ENCODE measurements at places on chromosomes 13 and 19. TPM values are rescaled to one million over a fixed set of nuclear protein-coding genes. Genes with fewer than 3 reads are reported as not detected.

The ZNF264 gene
- 23.1 TPM for total RNA-seq

GRCh38 chr19:9494096-9494495, 4.3 kb downstream of the ZNF560 start:
- no peak for DNase-seq

DNA sequence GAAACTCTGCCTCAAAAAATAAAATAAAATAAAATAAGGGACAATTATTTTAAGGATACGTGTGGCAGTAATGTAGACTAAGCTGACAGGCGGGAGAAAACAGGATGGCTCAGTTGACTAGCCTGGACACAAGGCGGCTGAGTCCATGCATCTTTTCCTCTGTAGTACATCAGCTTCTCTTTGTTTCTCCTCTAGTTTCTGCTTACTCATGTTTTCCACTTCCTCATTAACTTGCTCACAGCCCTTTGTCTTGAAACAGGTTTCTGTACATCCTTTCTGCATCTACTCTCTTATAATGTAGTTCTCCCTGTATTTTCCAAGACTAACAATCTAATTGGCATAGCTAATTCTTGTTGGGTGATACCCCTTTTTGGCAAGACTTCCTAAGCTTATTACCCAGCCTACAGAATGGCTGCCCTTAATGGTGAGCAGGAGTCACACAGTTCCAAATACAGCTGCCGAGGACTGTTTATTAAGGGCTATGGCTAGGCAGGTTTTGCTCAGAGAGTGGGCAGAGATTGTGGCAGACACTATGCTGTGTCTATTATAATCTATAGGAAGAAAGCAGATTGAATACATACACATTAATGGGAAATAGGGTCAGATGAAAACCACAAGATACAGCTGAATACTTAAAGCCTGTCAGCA, 58.7 kb upstream of the KLF5 start:
- DNase-seq = peak; percentile 74

DNA sequence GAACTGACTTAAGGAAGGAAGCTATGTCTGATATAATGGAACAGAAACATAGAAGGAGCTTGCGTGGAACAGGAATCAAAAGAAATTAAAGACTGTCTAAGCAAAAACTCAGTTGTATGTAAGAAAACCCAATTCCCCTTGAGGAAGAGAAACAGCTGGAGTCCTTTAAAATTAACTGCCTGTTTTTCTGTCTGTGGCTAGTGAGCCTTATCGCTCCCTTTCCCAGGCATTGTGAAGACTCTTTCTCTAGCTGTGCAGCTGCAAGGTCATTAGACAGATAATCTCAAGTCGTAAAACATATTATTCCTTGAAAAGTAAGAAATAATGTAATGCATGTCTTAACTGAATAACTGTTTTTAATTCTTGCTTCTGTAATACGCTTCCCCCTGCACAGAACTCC, 39.7 kb upstream of the IGSF23 start:
- DNase-seq = no peak

- no peak for DNase-seq
Observed at GRCh38 chr13:44012910-44013757, 133.4 kb downstream of the LACC1 start.

Measured in dermis microvascular lymphatic vessel endothelial cell (primary cell).